ENCODE measurements at places on chromosomes 2 and 18. TPM values are rescaled to one million over a fixed set of nuclear protein-coding genes. Genes with fewer than 3 reads are reported as not detected.

SIGLEC15 gene
- 0.18 TPM for total RNA-seq

DNA sequence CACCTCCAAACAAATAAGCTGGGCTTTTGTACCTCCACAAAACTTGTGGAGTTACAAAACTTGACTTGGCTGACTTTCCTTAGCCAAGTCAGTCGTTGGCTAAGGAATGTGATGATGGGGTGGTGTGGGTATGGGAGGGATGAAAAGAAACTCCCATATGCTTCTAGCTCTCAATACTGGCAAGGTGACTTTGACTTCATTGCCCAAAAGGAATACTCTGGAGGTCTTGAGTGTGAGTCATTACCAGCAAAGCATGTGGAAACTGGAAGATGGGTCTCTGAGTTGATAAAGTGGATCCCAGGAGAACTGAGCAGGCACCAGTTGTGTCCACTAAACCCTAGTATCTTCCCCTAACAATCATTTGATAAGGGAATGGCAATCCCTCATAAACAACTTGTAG lies 226.7 kb downstream of the GULP1 start:
- no peak for DNase-seq

SCG2 gene
- total RNA-seq, result 0.41 TPM

- no peak for DNase-seq
Measured at GRCh38 chr2:47300081-47300480, 102.9 kb upstream of the MSH2 start.

LIMS2 gene
- 204 TPM for total RNA-seq

- no peak for DNase-seq
Measured at GRCh38 chr18:24930971-24931370, 421.0 kb downstream of the ZNF521 start.

GRCh38 chr2:101433465-101433864 lies 41.4 kb downstream of the RFX8 start:
- DNase-seq, result no peak

GRCh38 chr18:58556331-58557007 lies 72.4 kb downstream of the ALPK2 start:
- DNase-seq, result peak; percentile 72

- no peak for DNase-seq
Measured at GRCh38 chr18:10352671-10353070, 101.8 kb upstream of the APCDD1 start.

DNA sequence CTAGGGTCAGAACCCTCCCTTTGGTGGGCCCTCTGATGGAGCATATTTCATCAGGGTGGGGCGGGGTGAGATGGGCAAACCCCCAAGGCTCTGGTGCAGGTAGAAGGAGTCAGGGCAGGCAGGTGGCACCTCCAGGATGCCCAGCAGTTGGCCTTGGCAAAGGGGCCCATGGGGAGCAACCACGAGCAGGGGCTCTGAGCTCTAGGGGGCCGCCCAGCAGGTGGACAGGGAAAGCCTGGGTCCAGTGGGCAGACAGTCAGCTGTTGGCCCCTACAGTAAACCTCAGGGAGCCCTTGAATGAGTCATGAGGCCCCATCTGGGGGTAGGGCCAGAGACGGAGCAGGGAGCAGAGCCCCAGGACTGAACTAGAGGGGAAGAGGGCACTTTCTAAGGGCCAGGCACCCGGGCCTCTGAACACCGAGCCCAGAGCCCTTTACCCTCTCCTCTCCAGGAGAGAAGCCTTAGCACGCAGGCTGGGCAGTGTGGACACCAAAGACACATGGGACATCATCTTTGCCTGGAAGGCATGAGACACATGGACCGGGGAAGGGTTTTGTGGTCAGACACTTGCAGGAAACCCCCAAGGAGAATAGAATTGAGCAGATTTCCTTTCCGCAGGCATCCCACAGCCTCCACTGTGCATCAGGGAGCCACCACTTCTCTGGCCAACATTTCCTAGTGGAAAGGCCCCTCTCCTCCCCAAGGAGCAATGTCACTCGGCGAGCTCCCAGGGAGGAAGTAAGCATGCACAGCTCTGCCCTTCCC lies 257.3 kb downstream of the GLI2 start:
- DNase-seq, result no peak

DNA sequence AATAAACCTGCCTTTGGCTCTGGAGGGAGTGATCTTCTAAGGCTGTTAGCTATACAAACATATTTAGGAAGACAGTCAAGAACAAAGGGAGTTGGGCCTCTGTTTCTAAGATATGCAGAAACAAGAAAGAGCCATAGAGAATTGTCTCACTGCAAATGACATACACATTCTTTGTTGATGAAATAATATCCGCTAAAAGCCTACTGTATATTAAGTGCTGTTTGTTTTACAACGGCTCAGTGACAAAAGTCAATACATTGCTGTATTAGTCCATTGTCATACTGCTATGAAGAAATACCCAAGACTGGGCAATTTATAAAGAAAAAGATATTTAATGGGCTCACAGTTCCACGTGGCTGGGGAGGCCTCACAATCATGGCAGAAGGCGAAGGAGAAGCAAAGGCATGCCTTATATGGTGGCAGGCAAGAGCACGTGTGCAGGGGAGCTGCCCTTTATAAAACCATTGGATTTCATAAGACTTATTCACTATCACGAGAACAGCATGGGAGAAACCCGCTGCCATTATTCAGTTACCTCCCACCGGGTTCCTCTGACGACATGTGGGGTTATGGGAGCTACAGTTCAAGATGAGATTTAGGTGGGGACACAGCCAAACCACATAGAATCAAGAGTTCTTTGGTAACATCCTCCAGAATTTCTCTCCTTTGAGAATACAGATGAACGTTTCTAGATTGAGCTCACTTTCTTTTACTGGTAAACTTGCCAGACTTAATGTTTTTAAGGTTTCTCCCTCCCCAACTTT lies 157.8 kb downstream of the PIK3C3 start:
- no peak for DNase-seq

ASPRV1 gene
- 1.3 TPM for total RNA-seq

GRCh38 chr2:7102826-7103225 lies 185.6 kb downstream of the RNF144A start:
- no peak for DNase-seq

DNA sequence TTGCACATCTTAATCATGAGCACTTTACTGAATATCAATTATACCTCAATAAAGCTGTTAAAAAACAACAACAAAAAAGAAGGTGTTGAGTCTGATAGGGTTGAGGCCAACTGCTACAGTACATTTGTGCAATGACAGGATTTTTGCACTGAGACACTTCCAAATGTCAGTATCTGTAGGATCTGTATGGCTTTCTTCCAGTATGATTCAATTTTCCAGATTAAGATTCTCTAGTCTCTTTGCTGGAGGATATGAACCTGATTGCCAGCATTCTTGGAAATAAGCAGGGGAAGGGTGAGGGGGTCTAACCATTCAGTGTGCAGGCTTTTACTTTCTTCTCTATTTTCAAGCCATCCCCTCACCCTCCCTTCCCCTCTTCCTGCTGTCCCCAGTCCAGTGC lies 85.1 kb downstream of the SEMA4F start:
- DNase-seq, result no peak

- DNase-seq, result no peak
Measured at GRCh38 chr2:172361360-172361759, 66.0 kb upstream of the ITGA6 start.

ACVR1 gene
- total RNA-seq, result 34.2 TPM

DNA sequence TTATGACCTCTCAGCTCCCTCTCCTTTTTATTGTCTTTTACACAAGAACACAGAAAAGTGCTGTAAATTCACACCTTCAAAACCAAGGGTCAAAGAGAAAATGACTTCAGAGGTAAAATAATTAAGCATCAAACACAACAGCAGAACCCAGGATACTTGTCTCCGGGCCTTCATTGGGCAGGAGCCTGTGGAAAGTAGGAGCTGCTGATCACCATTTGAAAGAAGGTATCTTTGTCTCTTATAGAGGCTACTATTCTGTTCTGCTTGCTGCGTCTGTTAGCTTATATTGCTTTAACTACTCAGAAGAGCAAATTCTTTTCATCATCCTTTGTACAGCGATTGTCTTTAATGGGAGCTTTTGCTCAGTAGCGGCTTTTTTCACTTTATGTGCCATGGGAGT lies 261.1 kb downstream of the PTGR3 start:
- no peak for DNase-seq

DNA sequence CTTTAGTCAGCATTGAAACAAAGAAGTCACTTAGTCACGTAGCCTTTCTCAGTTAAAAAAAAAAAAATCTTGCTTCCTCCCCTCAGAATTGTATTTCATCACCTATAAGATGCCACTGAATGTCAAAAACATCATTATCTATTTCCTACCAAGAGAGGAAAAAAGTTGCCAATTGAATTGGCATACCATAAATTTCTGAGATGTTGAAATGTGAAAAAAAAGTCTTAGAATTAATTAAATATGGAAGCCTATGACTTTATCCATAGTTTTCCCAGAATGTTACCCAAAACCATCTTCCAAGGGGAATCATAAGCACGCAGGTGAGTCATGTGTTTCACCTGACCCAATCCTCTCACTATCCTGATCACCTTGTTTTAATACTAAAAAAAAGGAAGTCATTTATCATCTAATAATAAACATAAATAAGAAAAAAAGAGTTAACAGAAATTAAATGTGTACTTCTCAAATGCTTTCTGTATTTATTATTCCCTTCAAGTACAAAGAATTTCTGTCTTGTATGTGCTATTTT lies 205.7 kb downstream of the TCF4 start:
- no peak for DNase-seq

DNA sequence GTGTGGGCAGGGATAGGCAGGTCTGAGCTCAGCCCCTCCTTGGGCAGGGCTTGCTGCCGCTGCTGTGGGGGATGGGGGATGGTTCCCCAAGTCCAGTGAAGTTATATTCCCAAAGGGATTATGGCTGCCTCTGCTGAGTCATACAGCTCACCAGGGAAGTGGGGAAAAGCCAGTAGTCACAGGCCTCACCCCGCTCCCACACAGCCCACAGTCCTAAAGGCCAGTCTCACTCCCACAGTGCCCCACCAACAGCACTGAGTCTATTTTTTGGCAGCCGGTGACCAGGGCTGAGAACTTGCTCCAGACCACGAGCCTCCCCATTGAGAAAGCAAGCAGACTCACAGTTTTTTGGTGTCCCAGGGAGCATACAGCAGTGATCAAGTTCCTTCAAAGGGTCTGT lies 173.3 kb downstream of the OSR1 start:
- DNase-seq, result no peak

CCDC74B gene
- total RNA-seq, result 0.91 TPM

POTEJ gene
- total RNA-seq, result not detected

DNA sequence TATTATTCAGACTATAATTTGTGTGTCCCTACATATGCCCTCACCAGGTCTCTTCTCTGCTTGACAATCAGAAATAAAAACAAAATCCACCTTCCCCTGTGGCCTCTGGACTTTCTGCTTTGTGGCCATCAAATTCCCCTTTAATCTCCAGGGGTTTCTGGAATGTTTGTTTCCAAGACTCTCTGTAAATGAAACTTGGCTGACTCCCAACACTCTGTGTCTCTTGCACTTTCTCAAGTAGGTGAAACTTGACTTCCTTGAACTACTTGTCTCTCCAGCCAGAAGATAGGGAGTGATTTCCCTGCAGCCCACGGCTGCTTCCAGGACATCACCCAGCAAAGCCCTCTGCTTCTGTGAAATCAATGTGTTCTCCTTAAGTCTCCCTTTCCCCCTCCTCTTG lies 54.1 kb upstream of the AQP4 start:
- DNase-seq, result no peak

GRCh38 chr18:55083461-55083860 lies 124.2 kb upstream of the CCDC68 start:
- no peak for DNase-seq

- DNase-seq, result no peak
Measured at GRCh38 chr18:62578980-62579511, 56.2 kb downstream of the ZCCHC2 start.

- DNase-seq, result no peak
Measured at GRCh38 chr2:122315306-122315705, 559.9 kb downstream of the TSN start.

- no peak for DNase-seq
Measured at GRCh38 chr2:194464964-194465638, 1191.9 kb upstream of the SLC39A10 start.

ERBB4 gene
- total RNA-seq, result 20.6 TPM

GRCh38 chr2:234993541-234993981 lies 41.7 kb downstream of the SH3BP4 start:
- DNase-seq, result no peak

GRCh38 chr2:234257859-234258561 lies 207.5 kb downstream of the SPP2 start:
- peak; percentile 59 for DNase-seq

SLC39A10 gene
- total RNA-seq, result 13.8 TPM

RNF125 gene
- 3.5 TPM for total RNA-seq

DNA sequence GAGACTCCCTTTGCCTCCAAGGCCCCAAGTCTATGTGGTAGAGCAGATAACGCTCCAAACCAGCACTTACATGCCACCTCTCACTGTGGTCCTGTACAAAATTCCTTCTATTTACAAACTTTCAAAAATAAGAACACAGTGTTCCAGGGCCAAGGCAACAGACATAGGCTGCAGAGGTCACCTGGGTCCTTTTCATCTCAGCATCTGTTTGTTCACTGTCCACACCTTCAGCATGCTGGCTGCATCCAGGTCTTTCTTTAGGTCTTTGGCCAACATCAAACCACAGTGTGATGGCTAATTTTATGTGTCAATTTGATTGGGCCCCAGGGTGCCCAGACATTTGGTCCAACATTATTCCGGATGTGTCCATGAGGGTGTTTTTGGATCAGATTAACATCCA lies 20.0 kb upstream of the INO80C start:
- no peak for DNase-seq

RGPD4 gene
- total RNA-seq, result not detected

DNA sequence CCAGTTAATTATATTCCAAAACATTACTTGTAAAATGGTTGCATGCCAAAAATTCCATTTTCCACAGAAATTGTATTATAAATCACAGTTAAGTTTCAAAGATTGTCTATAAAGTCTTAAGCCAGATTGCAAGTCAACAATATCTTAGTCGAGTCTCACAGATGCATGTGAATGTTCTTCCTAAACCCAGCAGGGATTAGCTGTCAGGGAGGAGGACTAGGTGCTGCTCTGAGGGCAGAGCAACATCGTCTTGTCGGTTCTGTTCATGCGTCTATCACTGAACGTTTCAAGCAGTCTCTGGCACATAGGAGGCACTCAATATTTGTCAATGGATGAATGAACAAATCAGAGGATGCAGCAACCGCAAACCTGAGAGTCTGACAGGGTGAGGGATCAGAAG lies 27.0 kb downstream of the EPB41L3 start:
- DNase-seq, result no peak

GRCh38 chr18:70384181-70384790 lies 95.4 kb downstream of the SOCS6 start:
- no peak for DNase-seq

GNAL gene
- total RNA-seq, result 5.8 TPM

B3GNT7 gene
- 8.0 TPM for total RNA-seq

DNA sequence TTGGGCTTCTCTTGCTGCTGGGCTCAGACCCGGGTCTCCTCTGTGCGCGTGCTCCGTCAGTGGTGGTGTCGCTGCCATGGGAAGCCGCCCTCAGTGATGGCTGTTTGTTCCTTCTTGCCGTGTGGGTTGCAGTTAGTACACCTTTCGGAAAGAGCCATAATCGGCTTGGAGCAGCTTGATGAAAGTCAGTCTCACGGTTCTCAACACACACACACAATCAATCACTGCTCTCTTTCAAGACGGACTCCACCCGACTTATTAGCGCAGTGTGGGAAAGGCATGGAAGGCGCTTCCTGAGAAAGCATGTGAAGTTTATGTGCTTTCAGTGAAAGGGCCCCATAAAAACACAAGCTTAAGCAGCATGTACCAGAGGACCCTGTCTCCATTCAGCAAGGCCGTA lies 64.1 kb downstream of the SOX11 start:
- no peak for DNase-seq
